ENCODE measurements at places on chromosomes 7 and 10.

DNA sequence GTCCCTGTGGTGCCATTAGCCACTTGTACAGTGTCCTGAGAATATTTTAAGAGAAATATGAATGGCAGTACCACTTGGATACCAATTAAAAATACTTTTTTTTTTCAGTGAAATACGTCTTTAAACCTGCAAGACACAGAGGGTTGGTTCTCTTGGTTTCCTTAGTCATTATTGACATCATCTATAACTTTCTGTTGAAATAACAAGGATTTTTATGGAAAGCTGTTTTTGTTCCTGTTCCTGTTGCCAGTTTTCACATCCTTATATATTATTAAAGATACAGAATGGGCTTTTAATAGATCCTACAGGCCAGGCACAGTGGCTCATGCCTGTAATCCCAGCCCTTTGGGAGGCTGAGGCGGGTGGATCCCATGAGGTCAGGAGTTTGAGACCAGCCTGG lies 579.9 kb downstream of the AUTS2 start:
- no peak for DNase-seq

- no peak for DNase-seq
Observed at GRCh38 chr7:148863324-148863723, 20.8 kb downstream of the EZH2 start.

DNA sequence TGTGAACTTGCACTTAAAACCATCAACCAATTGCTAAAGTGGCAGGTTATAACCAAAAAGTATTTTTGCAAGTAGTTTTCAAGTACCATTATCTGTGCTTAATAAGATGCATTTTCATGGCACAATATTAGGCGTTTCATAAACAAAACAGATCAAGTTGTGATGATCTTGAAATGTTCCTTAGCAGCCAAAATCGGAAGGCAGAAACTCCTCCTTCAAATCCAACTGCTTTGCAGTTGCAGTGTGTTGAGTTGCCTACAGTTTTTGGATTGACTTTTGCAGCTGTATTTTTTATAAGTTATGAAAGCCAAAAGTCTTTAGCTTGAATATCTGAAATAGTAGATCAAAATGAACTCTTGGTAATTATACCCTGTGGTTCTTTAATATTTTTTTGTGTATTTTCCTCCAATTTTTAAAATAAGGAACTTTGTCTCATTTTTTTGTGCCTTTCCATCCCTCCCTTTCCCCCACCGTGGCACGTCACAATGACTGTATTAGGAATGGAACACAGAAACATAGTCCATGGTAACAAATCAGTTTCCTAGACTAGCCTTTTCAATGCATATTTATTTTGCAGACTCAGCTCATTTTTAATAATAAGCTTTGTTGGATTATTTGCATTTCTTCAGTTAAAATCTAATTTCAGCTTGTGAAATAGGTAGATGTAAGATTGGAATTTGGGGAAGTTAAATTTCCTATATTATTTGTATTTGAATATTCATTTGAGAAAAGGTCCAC lies 80.8 kb downstream of the ADD3 start:
- DNase-seq = no peak

DNA sequence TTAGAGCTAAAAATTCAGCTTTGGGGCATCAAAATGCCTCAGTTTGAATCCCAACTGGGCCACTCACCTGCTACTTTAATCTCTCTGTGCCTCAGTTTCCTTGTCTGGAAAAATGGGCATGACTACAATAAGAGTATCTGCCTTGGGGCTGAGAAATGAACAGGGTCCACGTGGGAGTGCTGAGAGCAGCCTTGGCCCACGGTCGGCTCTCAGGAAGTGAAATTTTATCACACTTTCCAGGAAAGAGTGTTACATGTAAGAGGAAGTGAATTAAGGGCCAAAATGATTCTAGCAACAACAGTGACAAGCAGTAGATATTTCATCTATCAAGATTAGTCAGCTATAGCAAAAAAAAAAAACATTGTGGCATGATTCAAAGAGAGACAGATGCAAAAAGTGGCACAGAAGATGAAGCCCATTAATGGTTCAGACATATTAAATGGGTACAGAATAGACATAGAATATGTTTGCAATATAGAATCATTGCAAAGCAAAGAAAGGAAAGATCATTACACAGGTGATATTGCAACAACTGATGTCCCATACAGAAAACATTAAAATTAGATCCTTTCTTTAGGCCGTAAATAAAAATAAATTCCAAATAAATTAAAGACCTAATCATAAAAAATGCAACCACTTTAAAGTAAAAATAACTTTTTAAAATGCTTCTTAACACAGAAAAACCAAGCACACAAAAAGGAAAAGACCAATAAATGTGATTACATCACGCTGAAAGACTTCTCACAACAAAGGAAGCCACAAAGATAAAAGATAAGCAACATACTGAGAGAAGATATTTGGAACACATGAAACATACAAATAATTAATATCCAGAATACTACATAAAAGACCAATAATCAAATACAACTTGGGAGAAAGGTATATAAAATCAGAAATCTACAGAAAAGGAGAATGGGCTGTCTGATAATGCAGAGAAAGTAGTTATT lies 4.3 kb downstream of the TMEM273 start:
- peak; percentile 74 for DNase-seq

- peak; percentile 43 for DNase-seq
Observed at GRCh38 chr10:84012831-84013458, 126.4 kb upstream of the GHITM start.

DNA sequence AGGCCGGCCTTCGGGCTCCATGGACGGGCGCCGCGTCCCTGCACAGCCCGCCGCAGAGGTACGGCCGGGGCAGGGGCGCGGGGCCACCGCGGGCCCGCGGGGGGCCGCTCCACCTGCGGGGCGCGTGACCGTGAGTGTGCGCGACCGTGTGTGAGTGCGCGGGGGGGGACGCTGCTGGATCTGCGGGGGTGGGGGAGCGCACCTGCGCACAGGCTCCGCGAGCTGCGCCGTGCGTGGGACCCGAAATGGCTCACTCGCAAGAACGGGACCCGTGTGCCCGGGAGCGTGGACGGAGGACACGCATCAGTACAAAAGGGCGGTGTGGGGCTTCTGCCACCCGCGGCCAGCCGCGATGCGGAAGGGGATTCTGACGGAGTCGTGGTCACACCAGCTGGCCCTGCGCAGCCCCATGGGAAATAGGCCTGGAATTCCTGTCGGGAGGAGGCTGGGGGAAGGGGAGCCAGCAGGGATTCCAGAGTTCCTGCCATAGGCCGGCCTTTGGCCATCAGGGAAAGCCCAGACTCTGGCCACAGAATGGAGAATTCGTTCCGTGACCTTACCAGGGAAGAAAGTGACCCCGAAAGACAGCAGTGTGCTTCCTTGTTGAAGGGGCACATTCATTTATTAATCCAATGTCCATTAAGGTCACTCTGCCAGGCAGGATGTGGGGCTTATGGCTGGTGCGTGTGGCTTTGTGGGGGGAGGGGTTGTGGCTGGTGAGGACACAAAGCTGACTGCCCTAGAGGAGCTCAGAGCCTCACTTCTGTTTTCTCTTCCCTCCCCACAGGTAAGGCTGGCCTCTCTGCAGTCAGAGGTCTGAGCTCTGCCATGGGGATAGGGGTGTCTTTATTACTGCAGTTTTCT lies 494 bp downstream of the REPIN1 start:
- peak; percentile 65 for DNase-seq

DNA sequence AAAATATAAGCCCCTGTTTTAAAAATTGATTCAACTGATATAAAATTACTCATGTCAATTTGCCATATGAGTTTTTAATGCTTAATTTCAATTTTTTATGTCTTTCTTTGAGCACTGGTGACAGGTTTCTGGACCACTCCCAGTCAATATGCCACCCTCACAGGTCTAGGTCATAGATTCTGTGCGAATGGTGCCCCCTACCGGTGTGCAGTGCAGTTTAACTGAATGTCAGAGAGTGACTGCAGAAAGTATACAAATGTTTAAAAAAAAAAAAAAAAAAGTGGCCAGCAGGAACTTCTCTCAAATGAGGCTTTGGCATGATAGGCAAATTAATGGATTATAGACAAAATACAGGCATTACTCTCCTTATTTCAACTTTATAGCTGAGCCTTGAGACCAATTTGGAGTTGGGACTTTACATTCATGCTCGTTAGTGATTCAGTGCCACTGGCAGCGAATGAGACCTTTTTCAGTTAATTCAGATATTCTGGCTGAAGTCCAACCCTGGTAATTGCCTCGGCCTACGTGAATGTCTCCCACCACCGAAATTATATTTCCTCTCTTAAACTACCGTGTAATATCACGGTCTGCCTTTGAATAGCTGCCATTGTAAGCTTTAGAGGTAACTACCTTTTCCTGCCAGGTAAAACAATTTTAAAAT lies 427.6 kb downstream of the PHTF2 start:
- no peak for DNase-seq

DNA sequence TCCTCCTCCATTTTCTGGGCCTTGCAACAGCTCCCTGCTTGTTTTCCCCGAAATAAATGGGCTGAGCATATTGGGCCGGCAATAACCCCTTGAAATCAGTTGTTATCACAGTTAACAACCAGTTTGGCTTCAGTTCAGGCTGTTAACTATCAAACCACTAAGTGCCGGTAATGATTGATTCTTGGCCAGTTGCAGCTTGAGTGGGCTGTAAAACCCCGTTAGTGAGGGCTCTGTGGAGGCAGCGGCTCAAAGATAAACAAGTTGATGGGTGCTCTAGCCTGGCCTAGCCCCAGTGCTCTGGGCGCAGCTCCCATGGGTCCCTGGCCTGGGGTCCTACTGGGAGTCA lies 8.3 kb downstream of the FGF8 start:
- DNase-seq = no peak

- no peak for DNase-seq
Observed at GRCh38 chr7:143002106-143002505, 24.8 kb downstream of the OR9A2 start.

DNA sequence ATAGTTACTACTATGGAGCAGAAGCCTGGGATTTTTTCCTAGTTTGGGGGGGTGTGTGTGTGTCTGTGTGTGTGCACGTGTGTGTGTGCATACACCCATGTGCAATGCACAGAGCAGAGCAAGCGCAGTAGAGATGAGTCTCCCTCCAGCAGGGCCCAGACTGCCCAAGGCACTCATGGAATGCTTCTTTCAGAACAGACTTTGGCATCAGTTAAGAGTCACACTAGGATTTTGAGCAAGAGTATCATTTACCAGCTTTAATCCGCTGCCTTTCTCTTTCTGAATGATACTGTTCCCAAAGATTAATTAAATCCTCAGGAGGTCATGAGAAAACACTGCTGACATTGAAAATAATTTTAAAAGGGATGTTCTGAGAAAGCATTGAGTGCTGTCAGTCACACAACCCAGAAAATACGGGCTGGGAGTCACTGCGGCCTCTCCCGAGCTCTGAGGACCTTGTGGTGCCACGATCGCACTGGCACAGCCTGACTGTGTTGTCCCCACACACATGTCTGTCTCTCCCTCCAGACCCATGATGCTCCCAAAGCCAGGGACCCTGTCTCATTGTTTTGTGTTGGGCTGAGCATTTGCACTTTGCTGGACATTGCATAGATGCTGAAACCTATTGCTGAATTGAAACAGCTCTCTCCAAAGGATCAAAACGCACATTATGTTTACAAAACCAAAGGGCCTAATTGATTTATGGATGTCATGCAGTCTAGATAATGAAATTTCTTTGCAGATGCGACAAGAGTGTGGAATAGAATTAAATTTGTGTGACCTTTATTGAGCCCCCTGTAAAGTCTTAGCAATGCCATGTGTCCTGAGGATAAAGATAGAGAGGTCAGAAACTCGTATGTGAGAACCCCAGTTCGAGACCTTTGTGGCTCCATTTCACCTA lies 54.7 kb upstream of the FIGNL1 start:
- DNase-seq = no peak

- DNase-seq = no peak
Observed at GRCh38 chr10:64408391-64409183, 887.4 kb downstream of the REEP3 start.

DNA sequence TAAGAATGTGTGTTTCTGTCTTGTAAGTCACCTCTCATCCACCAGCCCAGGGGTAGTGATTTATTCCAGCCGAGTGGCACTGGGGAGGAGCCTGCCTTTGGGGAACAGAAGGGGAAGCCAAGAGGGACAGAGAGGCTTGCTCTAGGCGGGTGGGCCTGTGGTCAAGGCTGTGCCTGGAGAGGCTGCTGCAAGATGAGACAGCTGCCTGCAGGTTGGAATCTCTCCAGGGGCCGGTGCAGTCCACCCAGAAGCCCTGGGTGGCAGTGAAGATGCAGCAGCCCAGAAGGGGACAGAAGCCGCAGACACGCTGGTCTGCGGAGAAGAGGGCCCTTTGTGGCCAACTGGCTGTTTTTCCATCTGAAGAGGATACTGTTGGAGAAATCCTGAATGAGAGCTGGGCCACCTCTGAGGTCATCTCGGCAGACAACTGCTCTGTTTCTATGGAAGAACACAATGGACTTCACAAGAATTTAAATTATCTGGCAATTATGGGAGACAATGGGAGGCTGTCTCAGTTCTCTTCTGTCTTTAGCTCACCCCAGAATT lies 175.7 kb downstream of the GFRA1 start:
- no peak for DNase-seq

DNA sequence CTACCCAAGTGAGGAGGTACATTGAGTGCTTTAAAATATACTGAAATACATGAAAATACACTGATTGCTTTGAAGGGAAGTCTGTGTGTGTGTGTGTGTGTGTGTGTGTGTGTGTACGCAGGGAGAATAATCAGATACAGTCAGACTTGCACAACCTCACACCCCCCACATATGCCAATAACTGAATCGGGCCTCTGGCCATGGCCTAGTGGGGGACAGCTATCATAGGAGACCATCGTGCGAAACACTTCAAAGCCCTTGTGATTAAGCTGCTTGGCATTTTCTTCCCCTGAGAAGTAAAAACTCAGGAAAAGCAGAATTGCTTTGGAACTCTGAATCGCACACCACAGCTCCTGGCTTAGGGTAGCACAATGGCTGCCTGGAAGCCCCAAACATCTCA lies 135.1 kb downstream of the C10orf105 start:
- no peak for DNase-seq

- DNase-seq = no peak
Observed at GRCh38 chr7:33909755-33910154, 4.4 kb downstream of the BMPER start.

- DNase-seq = no peak
Observed at GRCh38 chr7:141640239-141640840, 61.6 kb downstream of the DENND11 start.

DNA sequence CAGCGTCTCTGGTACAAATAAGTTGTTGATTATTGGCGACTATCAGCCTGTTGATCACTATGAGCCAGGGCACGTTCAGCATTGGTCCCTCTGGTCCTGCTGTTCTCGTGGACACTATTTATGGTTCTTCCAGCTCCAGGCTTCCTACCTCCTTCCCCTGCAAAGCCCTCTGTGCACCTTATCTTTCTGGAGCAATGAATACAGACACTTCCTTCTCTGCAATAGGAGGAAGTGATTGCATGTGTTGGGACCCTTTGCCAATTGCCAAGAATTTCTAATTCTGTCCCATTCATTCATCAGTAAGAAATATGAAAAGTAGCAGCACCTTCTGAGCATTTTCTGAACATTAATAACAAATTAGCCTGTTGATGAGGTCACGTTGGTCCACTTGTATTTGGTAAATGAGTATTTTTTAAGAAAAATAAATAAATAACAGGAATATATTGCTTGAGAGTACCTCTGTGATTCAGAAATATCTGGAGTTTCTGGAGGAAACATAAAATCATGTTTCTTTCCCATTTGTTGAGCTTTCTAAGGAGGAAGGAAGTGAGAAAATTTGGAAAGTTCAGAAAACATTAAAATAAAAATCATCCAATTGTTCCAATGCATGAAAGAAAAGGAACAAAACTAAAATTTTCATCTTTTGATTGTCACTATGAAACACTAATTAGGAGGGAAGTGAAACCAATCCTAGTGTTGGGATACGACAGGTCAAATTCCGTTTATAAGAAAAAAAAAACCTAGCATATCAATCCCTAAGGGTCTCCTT lies 259.1 kb upstream of the KLF6 start:
- no peak for DNase-seq

GRCh38 chr7:80018941-80019808 lies 115.5 kb upstream of the GNAI1 start:
- no peak for DNase-seq
